ENCODE measurements at places on chromosomes 2 and 18.

DNA sequence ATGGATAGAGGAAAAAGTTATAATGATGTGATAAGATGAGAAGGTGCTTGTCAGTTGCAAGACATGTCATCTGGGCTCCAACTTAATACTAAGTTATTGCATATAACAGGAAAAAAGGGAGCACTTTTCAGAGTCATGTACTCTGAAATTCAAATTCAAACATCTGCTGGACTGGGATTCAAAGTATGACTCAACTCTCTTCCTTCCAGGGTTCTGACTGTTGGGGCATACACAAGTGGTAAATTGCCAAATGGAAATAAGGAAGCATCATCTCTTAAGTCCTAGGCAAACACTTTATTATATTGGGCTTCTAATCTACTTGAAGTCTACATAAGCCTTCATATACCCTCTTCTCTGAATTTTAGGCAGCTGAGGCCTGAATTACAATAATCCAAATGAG lies 44.9 kb downstream of the ZBTB14 start:
- DNase-seq: no peak

DNA sequence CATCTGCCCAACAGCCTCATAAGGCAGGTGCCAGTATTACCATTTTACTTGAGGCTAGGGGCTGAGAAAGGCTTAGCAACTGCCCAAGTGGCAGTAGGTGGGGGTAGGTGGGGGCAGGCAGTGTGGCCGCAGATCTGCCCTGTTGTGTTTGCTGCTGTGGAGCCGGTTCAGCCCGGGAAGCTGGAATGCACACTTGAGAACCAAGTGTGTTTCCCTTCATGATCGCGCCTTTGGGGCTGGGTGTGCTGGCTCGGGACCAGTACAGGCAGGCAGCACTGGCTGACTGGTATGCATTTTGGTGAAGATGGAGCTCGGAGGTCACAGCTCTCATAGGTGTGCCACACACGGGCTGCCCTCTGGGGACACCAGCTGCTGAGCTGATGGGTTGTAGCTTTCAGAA lies 85.1 kb downstream of the CABLES1 start:
- DNase-seq: no peak

- no peak for DNase-seq
Observed at GRCh38 chr18:69674292-69674877, 273.3 kb downstream of the CD226 start.

DNA sequence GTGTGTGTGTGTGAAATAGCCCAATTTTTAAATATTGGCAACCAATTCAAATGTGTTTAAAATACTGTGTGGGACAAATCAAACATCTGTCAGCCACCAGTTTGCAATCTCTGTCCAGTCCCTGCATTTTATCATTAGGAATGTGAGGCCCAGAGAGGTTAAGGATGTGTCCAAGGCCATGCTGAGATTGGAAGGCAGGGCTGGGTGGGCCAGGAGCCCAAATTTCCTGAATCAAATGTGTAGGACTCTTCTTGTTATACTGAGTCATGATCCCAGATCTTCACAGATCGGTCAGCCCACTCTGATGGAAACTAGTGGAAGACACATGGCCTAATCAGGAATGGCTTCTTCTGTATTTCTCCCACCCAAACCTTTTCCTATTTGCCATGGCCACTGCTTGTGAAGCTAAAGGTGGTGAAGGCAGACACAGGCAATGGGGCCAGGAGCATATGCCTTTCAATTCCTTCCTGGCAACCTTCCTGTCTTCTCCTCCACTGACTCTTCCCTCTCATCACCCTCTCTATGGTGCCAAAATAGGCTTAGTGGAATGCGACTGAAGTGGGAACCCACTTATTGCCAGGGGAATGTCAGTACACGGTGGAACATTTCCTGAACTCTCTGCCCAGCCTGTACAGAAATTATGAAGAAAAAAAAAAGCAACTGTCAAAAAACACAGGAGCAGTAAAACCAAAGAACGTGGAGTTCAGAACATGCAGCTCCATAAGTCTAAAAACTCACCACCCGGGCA lies 35.5 kb downstream of the ZEB2 start:
- DNase-seq: no peak

DNA sequence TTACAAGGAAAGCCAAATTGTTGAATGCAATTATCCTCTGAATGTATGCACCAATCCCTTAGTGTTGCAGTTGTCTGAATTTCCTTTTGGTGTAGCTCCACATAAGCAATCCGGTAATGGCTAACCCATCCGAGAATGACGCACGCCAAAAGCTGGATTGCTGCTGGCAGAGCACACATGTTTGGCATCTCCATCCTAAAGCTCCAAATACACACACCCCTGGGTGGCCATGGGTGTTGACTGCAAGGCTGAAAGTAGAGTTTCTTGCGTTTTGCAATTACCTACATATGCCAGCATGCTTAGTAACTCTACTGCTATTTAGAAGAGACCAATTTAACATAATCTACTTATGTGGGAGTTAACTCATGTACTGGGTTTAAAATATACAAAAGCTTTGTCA lies 53.1 kb downstream of the KCTD1 start:
- no peak for DNase-seq

DNA sequence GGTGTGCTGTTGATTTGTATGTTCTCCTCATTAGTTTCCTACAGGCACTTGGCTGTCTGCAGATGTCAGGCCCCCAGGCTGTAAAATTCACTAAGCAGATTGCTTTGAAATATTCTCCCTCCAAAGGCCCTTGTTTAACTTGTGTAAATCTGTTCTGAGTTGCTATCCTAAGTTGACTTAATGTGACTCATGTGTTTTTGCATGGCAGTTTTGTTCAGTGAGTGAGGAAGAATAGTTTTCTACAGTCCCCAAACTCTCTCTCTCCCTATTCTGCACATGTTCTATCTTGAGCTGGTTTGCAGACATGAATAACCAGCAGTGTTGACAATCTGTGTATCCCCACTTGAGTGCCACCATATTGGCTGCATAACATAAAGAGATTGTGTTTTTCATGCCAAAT lies 1005.4 kb upstream of the DDX18 start:
- no peak for DNase-seq

GRCh38 chr2:71746946-71747501 lies 293.7 kb downstream of the DYSF start:
- no peak for DNase-seq

DNA sequence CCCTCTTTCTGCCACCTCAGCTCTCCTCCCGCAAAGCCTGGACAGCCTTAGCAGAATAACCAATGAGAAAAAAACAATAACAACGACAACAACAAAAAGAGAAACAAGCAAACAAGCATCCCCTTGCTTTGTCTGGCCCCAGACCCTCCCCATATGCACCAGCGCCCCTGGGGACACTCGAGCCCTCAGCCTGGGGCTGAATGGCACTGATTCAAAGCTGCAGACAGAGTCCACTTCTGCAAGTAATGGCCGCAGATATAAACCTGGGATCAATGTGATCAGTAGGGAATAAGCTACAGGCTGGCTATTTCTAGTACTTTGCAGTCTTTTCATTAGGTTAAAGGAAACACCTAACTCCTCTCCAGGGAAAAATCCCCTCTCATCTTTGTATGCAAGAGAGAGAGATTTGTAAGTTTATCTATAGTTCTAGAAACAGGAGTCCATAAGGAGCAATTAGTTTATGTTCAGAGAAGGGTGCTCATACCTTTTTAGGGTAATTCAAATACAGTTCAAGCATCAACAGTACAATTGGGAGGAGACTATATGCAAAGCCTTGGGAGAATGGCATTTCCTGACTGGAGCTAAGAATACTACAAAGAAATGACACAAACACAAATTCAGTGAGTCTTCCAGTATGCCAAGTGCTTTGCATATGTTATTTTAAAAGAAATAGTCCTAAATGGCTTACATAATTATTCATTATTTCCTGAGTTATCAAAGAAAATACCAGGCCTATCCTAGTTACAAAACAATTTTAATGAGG lies 122.3 kb upstream of the DDX18 start:
- no peak for DNase-seq

- peak; percentile 94 for DNase-seq
Observed at GRCh38 chr2:169038338-169038757, 7.2 kb upstream of the ABCB11 start.

DNA sequence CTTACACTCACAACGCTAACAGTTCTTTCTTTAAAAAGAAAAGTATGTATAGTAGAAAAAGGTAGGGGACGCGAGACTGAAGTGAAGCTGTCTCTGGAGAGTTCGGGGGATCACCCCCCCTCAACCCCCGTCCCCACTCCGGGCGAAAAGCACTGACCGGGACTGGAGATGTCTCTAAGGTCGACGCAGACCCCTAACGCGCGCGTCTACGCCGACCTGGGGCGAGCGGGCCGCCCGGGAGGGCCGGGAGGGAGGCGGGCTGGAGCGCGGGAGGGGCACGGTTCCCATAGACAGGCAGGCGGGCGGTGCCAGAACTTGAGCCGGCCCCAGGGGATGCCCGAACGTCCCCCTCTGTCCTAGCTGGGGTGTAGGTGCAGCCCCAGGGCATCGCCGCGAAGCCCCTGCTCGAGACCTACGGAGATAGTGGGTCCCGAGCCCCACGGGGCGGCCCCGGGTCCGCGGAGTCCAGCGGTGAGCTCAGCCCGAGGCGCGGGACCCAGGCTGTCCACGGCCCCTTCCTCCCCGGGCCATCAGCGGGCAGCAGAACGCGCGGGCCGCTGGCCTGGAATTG lies 82.2 kb downstream of the CHRNA1 start:
- DNase-seq: peak; percentile 43

DNA sequence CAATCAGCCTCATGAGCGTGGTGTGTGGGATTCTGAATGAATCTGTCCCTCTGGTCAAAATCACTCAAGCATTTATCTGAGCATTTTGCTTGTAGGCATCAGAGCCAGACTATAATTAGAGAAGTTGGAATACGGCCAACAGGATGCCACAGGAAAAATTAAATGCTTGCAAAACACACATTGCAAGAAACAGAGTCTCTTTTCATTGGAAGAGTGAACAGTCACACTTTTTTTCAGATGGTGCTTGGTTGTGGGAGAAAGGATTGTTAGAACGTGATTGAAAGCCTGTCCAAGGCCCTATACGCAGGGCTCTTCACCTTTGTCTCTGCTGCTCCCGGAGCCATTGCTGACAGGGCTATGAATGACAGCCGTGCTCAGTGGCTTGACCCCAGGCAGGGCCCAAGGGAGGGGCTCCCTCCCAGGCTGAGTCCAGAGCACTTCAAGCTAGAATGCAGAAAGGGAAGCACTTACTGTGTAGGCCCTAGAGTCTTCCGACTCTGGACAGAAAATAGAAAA lies 59.8 kb downstream of the SNTG2 start:
- DNase-seq: peak; percentile 6

DNA sequence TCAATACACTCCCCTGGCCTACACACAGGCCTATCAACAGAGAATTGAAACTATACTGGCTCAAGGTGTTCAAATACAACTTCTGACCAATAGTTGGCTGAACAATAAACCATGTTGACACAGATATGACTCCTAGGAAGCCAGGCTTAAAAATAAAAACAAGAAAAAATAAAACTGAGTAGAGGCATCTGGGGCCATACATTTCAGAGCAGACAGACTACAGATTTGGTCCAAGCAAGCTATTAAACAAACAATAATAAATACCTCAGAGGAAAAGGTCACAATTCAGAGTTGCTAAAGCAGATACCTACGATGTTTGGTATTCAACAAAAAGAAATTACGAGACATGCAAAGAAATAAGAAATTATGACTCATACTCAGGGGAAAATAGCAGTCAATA lies 132.8 kb upstream of the ACVR2A start:
- no peak for DNase-seq

GRCh38 chr18:53152476-53152875 lies 812.5 kb downstream of the DCC start:
- DNase-seq: no peak

DNA sequence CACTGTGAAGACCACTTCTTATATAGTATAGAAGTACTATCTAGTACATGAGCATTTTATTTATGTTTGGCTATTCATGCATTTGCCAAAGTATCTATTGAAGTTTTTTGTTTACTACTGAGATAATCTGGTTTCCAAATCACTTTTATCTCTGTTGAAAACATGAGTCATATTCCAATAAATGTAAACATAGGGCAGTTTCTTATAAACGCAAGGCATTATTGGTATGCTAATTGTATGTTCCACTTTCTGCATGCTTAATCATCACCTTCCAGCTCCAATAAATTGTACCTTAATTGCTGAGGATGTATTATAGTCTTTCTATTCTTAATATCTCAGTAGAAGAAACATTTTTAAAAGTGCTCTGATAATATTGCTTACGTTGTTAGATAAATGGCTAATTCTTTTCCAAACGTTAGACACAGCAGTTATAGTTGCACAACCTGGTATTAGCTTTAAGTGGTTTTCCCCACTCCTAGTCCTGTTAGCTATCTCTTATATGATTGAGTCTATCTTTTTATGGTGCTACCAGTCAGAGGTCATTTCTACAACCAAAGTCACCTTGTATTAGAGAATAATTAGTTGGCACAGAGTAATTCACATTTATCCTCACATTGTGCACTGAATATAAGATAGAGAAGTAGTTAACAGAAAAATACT lies 17.2 kb downstream of the ITGA4 start:
- DNase-seq: no peak

GRCh38 chr18:40974448-40974847 lies 980.6 kb upstream of the PIK3C3 start:
- DNase-seq: no peak

GRCh38 chr18:44731530-44732237 lies 51.0 kb downstream of the SETBP1 start:
- no peak for DNase-seq

DNA sequence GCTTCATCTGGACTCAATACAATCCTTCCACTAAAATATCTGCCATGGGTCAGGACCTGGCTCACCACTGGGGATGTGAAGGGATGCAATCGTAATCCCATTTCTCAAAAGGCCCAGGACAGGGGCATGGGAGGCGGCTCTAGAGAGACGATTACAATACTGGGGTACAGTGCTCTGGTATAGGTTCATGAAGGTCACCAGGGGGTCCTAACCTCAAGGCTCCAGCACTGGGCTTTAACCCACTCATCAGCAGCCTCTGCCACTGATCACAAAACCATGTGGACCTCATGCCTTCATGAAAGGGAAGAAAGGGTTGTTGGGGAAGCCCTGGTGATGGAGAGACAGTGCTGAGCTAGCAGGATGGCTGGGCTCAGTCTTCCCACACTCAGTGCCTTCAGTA lies 48.8 kb downstream of the ADD2 start:
- DNase-seq: no peak

DNA sequence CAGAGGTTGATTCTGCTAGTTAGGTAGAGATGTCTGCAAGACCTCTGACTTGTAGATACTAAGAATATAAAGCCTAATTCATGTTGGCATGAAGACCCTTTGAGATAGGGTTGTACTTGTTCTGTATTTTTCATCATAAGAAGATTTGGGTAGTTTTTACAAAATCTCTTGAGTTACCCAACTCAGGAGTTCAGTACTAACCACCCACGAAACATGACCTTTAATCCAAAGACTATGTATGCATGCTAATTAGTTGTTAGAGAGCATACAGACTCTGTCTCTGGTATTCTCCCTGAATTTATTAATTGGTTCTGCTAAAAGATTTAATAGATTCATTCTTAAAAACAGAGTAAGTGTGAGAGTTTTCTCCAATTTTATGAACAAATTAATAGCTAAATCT lies 16.9 kb downstream of the PECR start:
- no peak for DNase-seq

All from suppressor macrophage treated with lipopolysaccharide for 4 hours (primary cell).